Stimulated activated CD8-positive, alpha-beta memory T cell treated with anti-CD3 and anti-CD28 coated beads, Interleukin-2, amount 100 ng/mL, for 1 hour (primary cell): ENCODE measurements at places on chromosomes 7 and 10.

- no peak for DNase-seq
These were observed 53.2 kb downstream of the NPY start for GRCh38 chr7:24337180-24337579.

GRCh38 chr7:71772779-71773178 lies 639.4 kb downstream of the CALN1 start:
- DNase-seq = no peak

DNA sequence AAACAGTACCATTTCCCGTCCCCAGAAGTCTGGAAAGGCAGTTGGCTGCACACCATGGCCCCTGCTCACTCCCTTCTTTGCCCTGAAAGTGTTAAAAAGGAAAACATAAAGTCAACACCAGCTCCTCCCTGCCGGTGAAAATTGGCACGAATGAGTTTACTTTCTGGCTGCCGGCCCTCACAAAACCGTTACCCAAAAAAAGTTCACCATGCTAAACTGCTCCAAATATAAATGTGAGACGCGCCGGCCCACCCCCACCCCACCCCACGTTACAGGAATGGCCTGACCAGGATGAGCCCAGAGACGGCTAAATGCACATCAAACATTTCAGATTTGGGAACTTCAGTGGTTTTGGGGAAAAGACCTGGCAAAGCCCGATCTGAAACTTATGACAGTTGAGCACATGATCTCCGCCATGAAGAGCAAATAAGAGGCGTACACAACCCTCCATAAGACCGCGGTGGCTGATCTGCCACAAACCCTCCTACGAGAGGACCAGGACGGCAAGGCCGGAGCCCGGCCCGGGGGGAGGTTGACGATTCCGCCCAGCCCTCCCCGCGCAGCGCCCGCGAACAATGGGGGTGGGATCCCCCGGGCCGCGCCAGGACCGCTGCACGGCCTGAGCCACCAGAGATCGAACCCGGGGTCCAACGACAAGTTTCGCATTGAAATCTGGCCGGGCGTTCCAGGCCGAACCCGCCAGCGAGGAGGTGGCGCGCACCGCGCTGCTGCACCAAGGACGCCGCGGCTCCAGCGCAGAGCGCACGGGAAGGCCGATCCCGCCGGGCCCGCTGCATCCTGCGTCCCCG lies 952 bp downstream of the DIP2C start:
- no peak for DNase-seq

DNA sequence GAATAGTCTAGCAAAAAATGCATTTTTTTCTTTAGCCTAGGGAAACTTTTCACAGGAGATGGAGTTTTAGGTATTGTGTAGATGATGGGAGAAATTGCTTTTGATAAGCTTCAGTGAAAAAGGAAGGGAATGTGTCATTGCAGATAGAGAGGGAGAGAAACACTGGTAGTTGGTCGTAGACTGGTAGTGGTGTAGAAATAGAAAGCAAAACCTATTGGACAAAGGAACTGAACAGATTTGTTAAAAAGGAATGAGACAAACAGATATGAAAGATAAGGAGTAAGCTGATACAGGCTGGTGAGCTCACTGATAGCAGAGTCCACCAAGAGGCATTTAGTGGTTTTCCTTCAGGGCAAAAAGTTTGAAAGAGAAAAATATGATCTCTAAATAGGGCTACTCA lies 94.3 kb downstream of the ZEB1 start:
- no peak for DNase-seq
